Stimulated activated CD4-positive, alpha-beta T cell treated with anti-CD3 and anti-CD28 coated beads, Interleukin-2, amount 100 ng/mL, for 24 hours (primary cell): ENCODE measurements at places on chromosomes 13 and 19.

DNA sequence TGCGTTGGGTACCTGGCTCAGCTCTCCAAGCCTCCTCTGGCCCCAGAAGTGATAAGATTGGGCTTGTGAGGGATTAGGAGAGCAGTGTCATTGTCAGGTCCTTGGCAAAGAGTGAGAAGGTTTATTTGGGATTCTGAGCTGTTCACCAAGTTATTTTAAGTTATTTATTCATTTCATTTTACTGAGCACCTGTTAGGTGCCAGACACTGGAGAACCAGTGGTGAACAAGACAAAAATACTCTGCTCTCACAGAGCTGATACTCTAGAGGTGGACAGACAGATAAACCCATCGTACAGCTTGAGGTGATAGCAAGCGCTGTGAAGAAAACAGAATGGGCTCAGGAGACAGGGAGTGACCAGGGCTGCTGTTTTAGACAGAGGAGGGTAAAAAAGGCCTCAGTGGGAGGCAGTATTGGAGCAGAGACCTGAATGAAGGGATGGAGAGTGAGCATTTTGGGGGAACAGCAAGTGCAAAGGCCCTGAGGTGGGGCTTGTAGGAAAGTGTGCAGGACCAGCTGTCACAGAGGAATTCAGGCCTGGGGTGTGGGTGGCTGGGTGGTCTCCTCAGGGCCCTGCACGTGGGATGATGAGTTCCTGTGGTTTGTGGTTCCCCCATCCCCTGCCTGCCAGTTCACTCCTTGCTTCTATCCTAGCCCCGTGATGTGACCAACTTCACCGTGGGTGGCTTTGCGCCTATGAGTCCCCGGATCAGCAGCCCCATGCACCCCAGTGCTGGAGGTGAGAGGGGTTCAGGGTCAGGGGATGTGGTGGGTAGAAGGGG is 8.7 kb upstream of the TIMM50 start:
- no peak for DNase-seq

DNA sequence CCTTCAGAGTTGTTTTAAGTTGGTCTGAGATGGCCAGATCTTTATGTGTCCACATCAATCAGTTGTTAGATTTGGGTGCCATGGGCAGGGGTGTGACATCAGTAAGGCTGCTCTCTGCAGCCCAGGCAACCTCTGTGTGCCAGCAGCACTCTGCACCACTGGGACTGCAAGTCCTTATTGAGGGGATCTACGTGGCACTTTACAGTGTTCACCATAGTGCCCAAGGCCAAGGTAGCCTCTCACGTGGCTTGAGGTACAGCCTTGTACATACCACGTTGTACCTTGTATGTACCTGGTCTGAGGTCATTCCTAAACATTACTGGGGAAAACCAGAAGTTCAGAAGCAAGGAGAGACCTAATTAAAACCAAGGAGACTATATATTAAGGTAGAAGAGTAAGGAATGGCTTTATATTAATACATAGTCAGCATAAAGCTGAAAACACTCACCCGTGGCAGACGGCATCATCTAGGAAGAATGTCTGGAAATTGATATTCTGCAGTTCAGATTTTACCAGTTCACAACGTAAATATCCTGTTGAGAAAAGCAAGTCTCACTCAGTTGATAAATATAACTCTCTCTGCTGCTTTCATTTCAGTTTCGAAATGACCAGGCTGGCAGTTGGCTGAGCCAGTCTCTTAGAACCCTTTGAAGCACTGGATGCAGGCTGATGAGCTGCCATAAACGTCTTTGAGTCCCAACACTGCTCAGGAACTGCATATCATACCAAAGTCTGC is 128.8 kb downstream of the ZDHHC20 start:
- DNase-seq: no peak

GRCh38 chr19:49672131-49672919 is 4.7 kb upstream of the PRMT1 start:
- DNase-seq: peak; percentile 83

- no peak for DNase-seq
Observed at GRCh38 chr13:56558698-56559320, 581.9 kb upstream of the PRR20A start.

- DNase-seq: no peak
Observed at GRCh38 chr13:80716610-80717081, 375.7 kb upstream of the SPRY2 start.

- no peak for DNase-seq
Observed at GRCh38 chr19:7214324-7215089, 79.7 kb downstream of the INSR start.

- no peak for DNase-seq
Observed at GRCh38 chr13:83943530-83944279, 61.4 kb upstream of the SLITRK1 start.

DNA sequence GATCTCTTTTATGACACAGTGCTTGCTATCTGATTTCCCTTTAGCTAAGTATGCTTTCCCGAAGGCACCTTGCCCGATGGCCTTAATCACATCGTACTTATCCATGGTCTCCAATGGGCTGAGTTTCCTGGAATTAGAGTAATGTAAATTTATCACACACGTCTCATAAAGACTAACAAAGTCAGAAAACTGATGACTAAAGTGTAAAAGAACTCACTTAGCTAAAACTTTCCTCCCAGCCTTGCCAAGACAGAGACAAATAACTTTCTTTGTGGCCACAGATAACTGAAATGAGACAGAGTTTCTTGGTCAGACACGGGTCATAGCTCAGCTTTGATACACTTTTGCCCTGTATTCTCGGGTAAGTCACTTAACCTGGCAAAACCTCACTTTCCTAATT is 1.5 kb downstream of the NEK5 start:
- DNase-seq: no peak

DNA sequence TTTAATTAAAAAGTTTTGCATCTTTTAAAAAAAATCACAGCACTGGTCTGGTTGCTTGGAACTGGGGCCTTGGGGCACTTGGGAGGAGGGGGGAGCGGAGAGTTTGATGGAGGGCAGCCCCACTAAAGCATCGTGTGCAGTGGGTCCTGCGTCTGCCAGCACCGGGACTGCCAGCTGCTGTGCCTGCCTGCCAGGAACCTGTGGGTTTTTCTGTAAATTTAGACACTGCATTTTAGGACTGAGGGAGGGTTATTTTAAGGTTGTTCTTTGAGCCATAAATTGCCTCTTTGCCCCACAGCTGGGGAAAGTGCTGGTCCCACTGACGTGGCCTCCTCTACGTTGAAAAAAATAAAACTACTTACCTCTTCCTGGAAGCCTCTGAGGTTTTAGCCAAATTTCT is 2.9 kb downstream of the KLF2 start:
- no peak for DNase-seq

- no peak for DNase-seq
Observed at GRCh38 chr13:20249913-20250312, 17.8 kb upstream of the GJB6 start.

- DNase-seq: no peak
Observed at GRCh38 chr19:2588081-2588777, 112.3 kb downstream of the GADD45B start.

GRCh38 chr13:113589251-113589960 is 4.9 kb downstream of the TFDP1 start:
- DNase-seq: no peak

GRCh38 chr13:87444135-87444534 is 227.0 kb upstream of the SLITRK5 start:
- no peak for DNase-seq

GRCh38 chr19:15418231-15418578 is 583 bp downstream of the AKAP8L start:
- no peak for DNase-seq

- no peak for DNase-seq
Observed at GRCh38 chr19:1318678-1319471, 33.2 kb downstream of the EFNA2 start.

GRCh38 chr19:48497728-48498594 is 13.7 kb downstream of the LMTK3 start:
- no peak for DNase-seq

DNA sequence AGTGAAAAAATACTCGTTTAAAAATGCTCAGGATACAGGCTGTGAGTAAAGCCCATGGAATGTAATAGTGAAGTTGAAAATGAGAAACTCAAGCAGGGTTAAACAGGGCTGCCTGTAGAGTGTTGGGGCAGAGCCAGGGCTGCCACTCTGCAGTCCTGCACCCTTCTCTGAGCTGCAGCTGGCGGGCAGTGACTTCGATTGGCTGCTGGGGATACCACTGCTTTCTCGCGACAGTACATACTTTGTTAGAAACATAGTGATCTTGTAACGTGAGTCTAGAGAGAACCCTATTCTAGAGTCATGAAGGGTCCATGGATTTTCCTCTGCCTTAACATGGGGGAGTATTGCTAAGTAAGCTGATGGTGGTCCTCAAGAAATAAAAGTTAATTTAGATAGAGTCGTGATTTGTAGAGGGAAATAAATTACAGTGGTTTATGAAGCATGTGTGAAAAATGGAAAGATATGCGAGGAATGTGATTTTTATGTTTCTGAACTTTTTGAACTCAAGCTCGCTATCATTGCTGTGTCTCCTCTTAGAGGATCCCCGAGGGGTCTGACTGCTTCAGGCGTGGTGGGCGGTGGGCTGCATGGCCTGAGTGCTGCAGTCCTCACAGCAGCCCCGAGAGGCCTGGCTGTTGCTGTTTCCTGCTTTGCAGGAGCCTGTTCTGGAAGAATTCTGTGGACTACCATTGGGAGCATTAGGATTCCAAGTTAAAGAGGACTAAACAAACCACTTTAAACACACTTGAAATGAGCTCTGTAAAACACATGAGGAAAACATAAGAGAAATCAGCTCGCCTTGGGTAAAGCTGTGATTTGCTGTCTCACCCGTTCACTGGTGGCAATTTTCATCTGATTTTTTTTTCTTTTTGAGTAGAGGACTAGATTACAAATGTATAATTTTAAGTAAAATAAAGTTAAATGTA is 95.7 kb downstream of the ARHGEF7 start:
- DNase-seq: no peak

- no peak for DNase-seq
Observed at GRCh38 chr13:78168981-78169380, 250.3 kb upstream of the EDNRB start.

- no peak for DNase-seq
Observed at GRCh38 chr19:49339301-49340068, 4.3 kb downstream of the CD37 start.

- DNase-seq: peak; percentile 80
Observed at GRCh38 chr13:100514788-100515409, 73.7 kb downstream of the GGACT start.

- no peak for DNase-seq
Observed at GRCh38 chr19:47598407-47599349, 10.3 kb upstream of the BICRA start.

GRCh38 chr19:28948566-28948965 is 264.4 kb downstream of the UQCRFS1 start:
- no peak for DNase-seq

DNA sequence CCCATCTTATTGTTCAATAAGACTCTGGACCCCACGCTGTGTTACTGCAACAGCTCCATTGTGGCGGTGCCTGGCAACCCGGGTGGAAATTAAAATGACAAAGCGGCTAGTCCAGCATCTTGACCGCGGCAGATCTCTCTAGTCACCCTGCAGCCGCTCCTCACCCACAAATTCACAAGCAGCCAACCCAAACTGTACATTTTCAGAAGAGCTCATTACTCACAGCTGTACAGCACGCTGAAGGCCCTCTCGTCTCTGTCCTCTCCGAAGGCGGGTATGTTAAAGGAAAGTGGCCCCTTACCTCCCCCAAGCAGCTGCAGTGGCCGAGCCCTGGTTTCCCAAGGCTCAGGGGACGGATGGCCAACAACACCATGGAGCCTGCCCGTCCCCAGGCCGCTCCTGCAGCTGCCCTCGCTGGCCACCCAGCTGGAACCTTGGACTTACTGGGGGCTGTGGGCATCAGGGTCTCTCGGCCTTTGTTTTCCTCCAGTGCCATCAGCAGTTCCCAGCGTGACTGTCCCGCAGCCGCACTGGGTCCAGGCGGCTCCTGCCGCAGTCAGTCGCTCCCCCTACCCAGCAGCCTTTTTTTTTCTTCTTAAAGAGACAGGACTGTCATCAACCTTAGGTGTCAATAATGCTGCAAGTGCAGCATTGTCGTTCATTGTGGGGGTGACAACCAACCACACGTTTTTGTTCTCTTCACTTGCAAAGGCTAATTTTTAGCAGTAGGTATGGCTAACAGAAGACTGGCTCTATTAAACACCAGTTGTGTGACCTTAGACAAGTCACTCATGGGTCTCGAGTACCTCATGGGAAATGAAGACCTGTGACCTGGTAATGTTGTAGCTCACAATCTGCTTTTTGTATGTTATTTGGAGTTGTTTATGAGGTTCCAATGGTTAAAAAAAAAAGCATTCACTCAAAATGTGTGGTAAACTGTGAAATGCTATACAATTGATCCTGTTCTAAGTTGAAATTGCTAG is at the start of gene SACS:
Gene SACS (minus strand): TSS at position 532 of the 983 bp plus-strand sequence. CDS start 22,463 bp downstream, outside the sequence.
- DNase-seq: no peak

- DNase-seq: no peak
Observed at GRCh38 chr13:93244918-93245280, 18.3 kb downstream of the GPC6 start.

GRCh38 chr13:87403748-87404432 is 267.3 kb upstream of the SLITRK5 start:
- no peak for DNase-seq

DNA sequence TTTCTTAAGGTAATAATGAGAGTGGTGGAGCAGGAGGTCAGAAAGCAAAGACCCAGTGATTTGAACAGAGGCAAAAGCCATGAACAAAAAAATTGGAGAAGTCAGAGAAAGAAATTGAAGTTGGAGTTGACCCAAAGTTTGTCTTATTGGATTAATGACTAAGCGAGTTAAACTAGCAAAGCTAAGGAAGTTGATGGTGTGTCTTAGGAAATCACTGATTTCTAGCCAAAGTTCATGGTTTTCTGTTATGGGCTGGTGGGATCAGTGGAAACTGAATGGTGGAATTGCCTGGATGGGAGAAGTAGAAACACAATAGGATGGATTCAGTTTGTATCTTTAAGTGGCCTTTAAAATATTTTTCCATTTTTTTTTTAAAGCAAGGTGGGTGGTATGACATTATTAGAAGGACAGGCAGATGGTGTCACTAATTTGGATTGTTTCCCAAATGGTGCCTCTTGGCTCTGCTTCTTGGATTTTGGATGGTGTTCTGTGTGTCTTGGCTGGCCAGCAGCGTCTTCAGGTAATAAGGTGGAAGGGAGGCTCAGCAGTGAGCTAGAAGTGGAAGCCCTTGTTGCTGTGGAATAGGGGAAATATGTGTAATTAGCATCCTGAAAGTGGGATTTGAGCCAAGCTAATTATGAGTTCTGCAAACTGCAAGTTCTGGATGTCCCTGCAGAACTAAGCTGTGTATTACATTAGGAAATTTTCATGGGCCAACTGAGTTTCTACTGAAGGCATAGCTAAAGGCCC is 302.9 kb downstream of the LMO7 start:
- no peak for DNase-seq

GRCh38 chr19:28213470-28214082 is 999.4 kb downstream of the UQCRFS1 start:
- no peak for DNase-seq

- peak; percentile 47 for DNase-seq
Observed at GRCh38 chr19:679418-680286, 3.5 kb downstream of the FSTL3 start.
